ENCODE measurements at places on chromosomes 7 and 10.

DNA sequence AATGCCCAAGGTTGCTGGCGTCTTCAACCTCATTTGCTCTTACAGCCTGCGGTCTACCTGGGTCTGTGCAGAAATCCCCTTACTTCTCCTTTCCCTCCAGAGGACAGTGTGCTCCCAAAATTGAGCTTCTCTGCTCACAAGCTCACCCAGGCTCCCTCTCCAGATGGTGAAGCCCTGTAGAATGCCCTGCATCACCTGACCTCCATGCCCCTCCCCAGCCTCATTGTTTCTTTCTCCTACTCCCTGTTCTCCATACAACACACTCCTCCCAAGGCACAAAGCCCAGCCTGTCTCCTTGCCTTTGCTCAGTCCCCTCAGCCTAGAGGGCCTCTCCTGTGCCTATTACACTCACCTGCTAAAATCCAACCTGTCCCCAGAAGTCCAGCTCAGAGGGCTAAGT lies 3.5 kb downstream of the CRHR2 start:
- DNase-seq = no peak

DNA sequence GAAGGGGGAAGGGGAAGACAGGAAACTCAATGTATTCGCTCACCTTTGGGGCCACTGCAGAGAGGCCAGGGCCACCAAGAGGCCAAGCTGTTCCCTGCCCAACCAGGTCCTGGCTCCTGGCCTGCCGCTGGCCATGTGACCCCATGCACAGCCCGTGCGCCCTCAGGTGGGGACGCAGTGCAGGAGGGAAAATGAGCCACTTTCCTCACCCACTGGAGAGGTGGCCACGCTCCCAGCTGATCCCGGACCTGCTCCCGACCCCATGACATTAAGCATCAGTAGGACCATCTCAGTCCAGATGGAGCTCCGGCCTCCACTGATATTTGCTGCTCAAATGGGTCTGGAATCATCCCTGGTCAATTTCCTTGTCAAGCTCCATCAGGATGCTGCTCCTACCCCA lies 40.2 kb downstream of the HSPA12A start:
- no peak for DNase-seq

DNA sequence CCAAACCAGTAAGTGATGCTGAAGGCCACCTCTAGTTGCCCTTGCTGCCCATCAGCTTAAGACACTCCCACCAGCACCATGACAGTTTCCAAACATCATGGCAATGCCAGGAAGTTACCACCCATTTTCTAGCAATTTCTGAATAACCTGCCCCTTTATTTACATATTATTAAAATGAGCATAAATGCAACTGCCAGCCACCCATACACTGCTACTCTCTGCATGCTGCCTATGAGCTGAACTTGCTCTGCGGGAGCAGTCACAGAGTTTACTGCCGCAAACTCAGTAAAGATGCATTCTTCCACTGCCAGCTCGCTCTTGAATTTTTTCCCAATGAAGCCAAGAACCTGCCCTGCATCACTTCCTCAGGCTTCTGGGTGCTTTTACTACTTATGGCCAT lies 212.6 kb downstream of the SH2D4B start:
- DNase-seq = no peak

- DNase-seq = no peak
Observed at GRCh38 chr10:2340831-2341647, 603.7 kb upstream of the ADARB2 start.

DNA sequence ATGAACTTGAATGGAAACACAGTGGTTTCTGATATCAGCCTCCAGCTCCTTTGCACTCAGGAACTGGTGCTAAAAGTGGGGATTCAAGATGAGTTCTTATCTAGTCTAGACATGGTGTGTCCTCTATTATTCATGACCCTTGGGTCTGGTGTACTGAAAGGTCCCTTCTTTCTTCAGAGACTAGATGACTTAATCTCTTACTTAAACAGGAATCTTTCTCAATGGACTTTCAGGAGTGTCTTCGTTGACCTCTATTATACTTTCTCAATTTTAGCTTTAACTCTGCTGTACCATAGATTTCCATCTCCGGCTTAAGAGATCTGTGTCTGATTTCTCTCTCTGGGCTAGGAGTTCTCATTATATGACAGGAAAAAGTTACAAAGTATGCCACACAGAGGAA lies 83.5 kb upstream of the INHBA start:
- DNase-seq = no peak

- DNase-seq = no peak
Observed at GRCh38 chr10:94785211-94785610, 22.7 kb downstream of the CYP2C19 start.

DNA sequence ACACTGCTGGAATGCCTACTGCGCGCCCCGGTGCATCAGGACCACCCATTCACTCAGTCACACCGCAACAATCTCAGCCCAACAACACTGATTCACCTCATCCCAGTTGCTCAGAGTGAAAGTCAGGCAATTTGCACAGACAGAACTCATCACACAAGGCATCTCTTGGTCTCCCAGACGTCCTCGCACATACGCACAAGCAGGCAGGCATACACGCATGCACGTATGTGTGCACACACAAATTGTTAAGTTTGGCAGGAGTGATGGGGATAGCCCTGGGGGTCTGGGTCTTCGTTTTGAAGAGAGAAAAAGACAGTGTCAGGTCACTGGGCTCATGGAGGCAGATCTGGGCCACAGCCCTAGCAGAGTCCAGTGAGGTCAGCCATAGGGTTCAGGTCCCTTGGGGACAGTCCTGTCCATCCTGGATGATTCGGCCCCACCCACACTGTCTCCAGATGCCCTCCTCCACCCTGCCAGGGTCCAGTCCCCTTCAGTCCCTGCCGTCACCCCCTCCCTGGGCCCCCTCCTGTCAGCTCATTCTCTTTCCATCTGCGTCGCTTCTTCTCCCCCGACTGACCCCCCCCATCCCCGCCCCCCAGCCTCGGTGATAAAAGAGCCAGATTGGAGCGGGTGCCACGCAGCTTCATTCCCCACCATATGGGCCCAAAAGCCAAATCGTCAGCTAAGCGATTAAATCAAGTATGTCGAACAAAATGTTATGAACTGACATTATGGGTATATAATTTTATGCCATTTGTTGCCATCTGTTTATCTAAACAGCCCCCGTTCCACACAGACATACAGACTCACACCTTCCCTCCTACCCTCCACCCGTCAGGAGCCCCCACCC lies 48.5 kb upstream of the SLF2 start:
- DNase-seq = no peak

- no peak for DNase-seq
Observed at GRCh38 chr7:28609608-28610007, 197.3 kb downstream of the CREB5 start.

DNA sequence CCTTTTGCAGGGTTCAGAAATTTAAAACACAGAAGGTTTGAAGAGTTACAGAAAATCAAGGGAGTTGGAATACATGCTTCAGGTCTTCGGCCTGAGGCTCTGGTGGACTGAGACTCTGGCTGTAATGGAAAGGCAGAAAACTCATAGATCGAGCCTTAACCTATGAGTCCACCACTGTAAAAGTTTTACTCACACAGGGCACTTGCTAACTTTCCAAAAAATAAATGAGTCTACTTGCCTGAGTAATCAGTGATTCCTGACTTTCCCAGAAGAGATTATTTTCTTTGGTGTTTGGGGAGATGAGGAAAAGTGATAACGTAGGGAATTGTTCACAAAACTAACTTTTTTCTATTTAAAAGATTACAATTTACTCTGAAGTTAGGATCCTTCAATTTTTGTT lies 108.0 kb downstream of the MBL2 start:
- no peak for DNase-seq

DNA sequence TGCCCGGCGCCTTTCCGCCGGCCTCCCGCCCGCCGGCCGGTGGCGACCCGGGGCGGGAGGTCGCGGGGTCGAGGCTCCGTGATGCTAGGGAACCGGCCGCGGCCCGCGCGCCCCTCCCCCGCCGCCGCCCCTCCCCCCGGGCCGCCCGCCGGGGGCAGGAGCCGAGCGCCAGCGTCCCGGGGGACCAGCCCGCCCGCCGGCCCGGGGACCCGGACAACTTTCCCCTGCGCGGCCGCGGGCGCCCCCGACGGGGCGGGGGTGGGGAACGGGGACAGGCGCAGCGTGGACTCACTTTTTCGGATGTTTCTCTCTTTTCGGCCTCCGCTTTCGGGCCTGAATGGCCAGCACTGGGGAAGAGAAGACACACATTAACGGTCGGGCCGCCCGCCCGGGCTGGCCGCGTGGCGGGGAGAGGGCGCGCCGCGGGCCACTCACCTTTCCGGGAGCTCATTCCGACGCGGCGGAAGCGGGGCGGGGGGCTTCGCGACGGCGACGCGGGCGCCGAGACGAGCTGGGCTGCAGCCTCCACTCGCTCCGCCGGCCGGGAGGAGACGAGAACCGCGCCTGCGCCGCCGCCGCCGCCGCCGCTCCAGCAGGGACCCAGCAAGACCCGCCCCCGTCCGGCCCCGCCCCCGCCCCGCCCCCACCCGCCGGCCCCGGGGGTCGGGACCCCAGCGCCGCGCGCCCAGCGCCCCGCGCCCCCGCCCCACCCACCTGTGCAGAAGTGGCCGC lies at the start of gene SRPK2:
SRPK2 (minus strand) TSS at position 566 of the 732 bp plus-strand sequence.
- peak; percentile 52 for DNase-seq

- DNase-seq = no peak
Observed at GRCh38 chr7:38191791-38192190, 13.7 kb downstream of the STARD3NL start.

- no peak for DNase-seq
Observed at GRCh38 chr7:27163288-27164044, 1.9 kb downstream of the HOXA9 start.

GRCh38 chr7:66118603-66119002 lies 4.0 kb downstream of the CRCP start:
- no peak for DNase-seq

- no peak for DNase-seq
Observed at GRCh38 chr7:11261470-11261869, 287.8 kb downstream of the PHF14 start.

- no peak for DNase-seq
Observed at GRCh38 chr7:64541438-64542359, 21.2 kb downstream of the ZNF680 start.

GRCh38 chr7:44624318-44624717 lies 17.9 kb downstream of the OGDH start:
- DNase-seq = no peak

GRCh38 chr10:101403161-101403560 lies 49.2 kb downstream of the BTRC start:
- DNase-seq = no peak

- no peak for DNase-seq
Observed at GRCh38 chr10:120495226-120496009, 38.4 kb downstream of the PLPP4 start.

DNA sequence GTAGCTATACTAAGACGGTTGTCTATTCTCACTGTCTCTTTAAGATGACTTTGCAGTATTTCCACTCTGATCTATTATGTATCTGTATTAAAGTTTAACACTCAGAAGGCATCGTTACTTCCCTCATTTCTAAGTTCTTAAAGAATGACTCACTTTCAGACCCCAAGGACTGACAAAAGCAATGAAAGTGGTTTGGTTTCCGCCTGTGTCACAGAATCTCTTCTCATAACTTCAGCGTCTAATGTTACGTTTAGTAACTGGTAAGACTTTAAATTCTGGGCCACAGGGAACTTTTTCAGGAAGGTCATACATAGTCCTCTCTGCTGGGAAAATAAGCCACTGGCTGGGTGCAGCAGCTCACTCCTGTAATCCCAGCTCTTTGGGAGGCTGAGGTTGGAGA lies 892.0 kb upstream of the AUTS2 start:
- no peak for DNase-seq

GRCh38 chr10:127947211-127947610 lies 40.3 kb downstream of the PTPRE start:
- no peak for DNase-seq

DNA sequence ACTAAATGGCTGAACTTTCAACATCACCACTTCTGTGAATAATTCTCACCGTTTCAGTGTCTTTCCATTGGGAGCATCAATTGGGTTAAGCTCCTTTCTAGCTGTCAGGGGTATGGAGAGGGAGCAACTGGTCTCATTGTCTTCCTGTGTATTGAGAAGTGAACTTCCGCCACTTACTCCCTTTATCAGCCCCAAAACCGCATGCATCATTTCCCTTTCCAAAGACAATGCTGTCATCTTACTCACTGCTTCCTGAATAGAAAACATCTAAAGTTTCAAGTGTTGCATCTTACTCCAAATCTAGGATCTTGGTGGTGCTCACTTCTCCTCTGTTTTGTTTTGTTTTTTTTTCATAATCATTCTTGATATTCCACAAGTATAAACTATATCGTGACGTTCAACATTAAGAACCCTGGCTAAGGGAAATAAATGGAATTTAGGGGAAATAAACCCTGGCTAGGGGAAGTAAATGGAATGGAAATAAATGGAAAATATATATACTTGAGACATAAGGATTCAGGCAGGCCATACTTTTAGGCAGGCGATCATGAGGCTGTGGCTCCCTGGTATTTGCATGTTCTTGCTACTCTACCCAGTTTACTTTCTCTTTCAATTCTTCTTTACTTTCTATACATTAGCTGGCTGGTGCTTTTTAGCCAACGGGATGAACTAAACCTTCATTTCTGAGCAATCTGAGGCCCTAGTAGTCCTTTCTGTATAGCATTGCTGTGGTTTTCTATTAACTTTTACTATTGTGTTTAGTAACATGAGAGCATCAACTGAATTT lies 371.9 kb downstream of the BMPER start:
- DNase-seq = no peak

DNA sequence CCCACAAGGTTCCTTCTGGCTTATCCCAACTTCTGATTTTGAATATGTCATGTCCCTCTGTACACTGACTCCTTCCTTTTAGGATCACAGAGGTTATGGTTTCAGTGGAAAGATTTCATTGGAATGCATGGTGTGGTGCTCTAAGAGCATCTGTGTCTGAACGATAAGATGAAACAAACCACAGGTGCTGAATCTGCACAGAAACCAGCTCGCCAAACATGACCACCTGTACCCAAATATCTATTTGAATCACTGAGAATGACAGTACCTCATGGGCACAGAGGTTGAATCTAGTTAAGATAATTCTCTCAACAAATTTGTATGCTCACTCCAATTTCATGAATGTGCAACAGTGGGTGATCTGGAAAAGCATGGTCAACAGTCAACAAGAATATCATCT lies 105.3 kb downstream of the DGKI start:
- DNase-seq = no peak

GRCh38 chr7:47970761-47971160 lies 8.7 kb downstream of the HUS1 start:
- no peak for DNase-seq

GRCh38 chr10:33070101-33070500 lies 112.1 kb upstream of the ITGB1 start:
- no peak for DNase-seq

GRCh38 chr7:26592011-26592410 lies 272.4 kb downstream of the SKAP2 start:
- DNase-seq = no peak

DNA sequence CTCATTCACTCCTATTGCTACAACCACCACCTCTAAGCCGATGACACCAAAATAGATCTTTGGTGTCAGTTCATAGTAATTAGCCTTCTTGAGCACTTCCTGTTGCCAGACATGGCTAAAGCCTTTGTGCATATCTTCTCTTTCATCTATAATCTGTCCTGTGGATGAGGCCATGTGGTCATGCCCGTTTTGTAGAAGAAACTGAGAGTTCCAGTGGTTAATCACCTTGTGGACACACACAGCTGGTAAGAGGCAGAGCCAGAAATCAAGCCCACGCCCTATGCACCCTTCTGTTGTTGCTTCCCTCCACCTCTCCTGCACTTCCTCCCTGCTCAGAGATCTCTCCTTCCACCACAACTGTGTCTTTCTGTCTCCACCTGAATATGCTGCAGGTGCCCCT lies 285.1 kb upstream of the PFKP start:
- no peak for DNase-seq

GRCh38 chr7:127250312-127251035 lies 2.3 kb downstream of the GRM8 start:
- DNase-seq = no peak

Measured in stimulated activated CD8-positive, alpha-beta memory T cell treated with anti-CD3 and anti-CD28 coated beads, Interleukin-15, amount 100 ng/mL, for 4 hours (primary cell).